ENCODE measurements at places on chromosomes 5 and 9.

GRCh38 chr9:70222354-70222753, 36.4 kb upstream of the SMC5 start:
- no peak for DNase-seq

DNA sequence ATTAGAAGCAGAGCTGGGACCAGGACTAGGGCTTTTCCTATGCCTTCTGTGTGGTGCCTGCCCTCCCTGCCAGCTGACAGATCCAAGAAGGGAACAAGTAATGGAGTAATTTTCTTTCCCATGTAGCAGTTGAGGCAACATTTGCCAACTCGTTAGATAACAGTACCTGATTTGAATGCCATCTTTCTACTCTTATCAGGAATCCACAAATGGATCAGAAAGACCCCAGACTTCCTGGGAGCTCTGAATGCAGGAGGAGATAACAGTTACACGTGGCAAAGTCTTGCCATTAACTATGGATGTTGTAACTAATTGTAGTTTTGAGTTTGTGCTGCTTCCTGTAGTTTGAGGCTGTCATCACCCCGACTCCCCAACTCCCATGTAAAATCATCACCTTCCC, 39.2 kb downstream of the RCL1 start:
- no peak for DNase-seq

DNA sequence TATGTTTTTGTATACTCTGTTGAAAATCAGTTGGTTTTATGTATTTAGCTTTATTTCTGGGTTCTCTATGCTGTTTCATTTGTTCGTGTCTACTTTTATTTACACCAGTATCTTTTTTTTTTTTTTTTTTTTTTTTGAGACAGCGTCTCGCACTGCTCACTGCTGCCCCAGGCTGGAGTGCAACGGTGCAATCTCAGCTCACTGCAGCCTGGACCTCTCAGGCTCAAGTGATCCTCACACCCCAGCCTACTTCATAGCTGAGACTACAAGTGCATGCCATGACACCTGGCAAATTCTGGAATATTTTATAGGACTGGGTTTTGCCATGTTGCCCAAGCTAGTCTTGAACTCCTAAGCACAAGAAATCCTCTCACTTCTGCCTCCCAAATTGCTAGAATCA, 869.4 kb upstream of the CDH6 start:
- DNase-seq: no peak

- DNase-seq: no peak
Observed at GRCh38 chr9:137520614-137521404, 29.4 kb downstream of the PNPLA7 start.

DNA sequence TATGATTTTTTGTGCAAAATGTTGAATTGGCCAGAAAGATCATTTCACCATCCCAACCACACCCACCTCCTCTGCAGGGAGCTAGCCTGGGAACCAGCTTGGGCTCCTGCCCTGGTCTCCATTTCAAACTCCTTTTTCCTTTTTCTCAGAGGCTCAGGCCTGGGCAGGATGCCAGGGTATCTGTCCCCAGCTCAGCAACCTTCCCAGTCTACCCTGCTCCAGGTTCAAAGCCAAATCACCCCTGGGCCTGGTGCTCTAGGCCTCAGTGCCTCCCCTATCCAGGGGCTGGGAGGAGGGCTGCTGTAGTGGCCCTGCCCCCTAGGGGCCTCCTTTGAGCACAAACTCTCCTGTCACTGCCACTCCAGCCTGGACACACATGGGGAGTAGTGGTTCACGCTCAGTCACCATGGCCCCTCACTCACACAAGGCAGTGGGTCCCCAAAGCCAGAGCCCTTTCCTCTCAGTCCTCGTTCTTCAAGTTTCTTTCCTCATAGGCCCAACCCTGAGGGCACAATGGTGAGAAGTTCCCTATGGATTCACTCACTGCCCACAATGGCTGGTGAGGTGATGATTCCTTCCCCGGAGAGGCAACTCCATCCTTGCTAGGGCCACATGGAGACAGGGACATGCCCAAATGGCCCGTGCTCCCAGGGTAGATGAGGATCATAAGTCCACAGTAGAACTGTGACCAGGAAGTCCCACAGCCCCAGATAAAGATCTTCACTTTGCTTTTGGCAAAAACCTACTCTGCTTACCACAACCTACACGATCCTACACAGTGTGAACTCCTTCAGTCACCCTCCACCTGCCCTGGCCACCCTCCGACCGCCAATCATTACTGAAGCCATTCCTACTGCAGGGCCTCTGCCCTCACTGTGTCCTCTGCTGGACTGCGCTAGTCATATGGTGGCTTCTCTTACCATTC, 1.6 kb upstream of the ST6GALNAC4 start:
- no peak for DNase-seq

GRCh38 chr9:33177086-33177485, 9.9 kb upstream of the B4GALT1 start:
- no peak for DNase-seq

- DNase-seq: no peak
Observed at GRCh38 chr9:18921366-18922075, 111.5 kb downstream of the SAXO1 start.

Data from stimulated activated CD4-positive, alpha-beta T cell treated with anti-CD3 and anti-CD28 coated beads, Interleukin-1b, Interleukin-23, amount 100 ng/mL, for 1 hour (primary cell).